ENCODE measurements at places on chromosomes 1 and 21. TPM values are rescaled to one million over a fixed set of nuclear protein-coding genes. Genes with fewer than 3 reads are reported as not detected.

- no peak for DNase-seq
Observed at GRCh38 chr21:34574601-34575529, 40.0 kb downstream of the RCAN1 start.

DNA sequence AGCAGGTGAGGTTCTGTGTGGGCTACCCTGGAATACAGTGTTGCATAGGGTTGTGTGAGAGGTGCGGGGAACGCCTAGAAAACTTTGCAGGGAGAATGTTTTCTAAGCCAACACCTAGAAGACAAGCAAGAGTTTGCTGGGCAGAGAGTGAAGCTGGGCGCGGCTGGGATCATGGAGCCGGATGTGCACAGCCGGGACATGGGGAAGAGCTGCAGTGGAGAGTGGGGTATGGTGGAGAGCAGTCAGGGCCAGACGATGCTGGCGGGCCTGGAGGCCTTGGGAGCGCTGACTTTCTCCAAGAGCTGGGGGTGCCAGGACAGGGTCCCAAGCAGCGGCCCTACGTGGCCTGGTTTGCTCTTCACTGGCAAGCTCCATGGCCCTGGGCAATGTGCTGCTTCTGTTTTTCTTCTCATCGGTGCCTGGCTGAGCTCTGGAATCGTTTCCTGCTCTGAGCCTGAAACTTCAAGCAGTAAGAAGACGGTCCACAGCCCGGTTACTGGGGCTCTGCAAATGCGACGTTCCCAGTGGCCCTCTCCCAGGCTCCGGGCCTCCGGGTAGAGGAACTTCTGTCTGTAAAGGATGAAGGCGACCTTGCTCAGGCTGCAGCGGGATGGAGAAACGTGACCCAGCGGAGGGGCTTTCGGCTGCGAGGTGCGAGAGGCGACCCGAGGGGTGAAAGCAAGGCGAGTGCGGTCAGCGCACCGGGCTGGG, 51.9 kb upstream of the CD34 start:
- DNase-seq: peak; percentile 88

- no peak for DNase-seq
Observed at GRCh38 chr1:56472860-56473259, 106.5 kb downstream of the PLPP3 start.

GRCh38 chr1:41391834-41392527, 30.7 kb downstream of the FOXO6 start:
- DNase-seq: no peak

DNA sequence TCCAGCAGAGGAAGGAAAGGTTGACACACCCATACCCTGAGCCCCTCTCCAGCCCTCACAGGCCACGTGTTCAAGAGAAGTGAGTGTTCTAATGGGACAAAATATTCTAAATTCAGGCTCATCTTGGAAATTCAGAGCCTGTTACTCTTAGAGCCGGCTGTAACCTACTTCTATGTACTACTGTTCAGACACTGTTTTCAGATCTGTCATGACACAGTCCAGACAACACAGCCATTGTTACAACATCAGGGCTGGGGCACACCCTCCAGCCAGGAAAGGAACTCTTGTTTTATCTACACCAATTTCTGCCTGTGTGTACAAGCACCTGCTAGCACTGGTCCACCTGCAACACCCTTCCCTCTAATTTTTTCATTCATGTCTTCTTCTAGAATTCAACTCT, 145.4 kb upstream of the C8B start:
- DNase-seq: no peak

GRCh38 chr1:227786673-227787512, 28.6 kb upstream of the PRSS38 start:
- DNase-seq: peak; percentile 78

DNA sequence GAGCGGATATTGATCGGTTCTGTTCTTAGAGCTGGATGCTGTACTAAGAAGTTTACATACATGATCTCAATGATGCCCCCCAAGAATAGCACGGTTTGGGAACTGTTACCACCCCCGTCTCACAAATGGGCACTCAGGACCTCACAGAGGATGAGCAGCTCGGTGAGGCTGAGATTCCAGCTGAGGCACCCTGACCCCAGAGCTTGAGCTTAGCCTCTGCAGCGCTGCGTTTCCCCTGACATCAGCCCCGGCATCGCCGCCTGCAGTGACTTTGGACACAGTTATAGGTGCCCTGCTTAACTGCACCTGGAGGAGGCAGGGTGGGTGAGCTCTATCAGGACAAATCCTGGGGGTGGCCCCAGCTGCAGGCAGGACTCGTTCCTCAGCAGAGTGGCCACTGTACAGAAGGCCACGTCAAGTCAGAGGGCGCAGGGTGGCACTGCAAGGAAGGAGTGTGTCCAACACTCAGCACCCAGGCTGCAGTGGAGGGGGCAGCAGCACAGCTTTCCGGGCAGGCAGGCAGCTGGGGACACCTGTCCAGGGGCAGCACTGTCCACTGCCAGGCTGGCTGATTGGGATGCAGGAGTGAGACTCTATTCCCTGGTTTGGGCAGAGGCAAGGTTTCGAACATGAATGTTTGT, 65.8 kb upstream of the ABCG1 start:
- DNase-seq: peak; percentile 70

DNA sequence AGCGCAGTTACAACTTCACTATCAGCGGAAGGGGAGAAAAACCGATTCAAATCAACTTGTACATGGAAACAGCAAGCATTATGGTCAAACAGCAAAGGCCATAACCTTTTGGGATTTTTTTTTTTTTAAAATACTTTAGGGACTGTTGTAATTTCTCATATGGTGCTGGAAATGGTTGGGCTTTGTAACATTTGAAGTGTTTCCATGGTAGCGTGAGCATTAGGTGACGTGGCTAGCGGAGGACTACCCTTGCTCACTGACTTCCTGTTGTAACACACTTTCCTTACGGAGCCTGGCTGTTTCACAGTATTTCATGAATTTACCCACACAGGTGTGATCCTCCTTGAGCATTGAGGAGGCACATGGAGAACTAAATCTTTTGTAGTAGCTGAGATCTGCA, 269.5 kb downstream of the TM2D1 start:
- no peak for DNase-seq

DNA sequence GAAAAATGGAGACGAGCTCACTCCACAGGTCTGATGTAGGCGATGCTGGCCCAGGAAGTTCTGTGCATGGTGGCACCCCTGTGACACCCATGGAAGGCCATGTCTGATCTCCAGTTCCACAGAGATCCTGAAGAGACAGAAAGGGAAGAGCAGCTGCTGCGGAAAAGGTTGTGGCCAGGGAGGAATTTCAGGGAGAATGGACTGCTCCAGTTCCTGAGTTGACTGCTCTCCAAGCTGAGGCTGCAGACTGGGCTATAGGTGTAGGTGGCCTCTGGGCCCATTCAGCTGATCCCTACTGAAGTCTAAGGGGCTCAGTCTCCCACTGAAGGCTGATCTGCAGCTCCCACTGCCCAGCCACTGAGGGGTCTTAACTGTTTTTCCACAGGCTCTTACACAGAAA, 89.2 kb downstream of the ETS2 start:
- no peak for DNase-seq

DNA sequence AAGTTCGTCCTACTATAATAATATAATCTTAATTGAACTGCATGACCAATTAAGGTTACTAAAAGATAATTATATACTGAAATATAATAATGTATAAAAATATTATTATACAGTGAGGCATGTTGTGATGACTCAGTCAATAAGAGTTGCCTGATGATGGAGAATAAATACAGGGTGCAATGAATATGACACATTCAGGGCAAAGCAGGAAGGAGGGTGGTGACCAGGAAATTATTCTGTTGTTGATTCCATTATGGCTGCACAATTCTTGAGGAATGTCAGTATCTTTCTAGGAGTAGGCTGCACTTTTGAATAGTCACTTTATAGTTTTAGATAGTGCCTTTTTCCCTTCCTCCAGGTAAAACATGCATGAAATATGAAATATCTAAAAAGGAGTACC, 46.4 kb upstream of the RGS21 start:
- DNase-seq: no peak

GRCh38 chr21:36828891-36829515, 130.1 kb downstream of the SIM2 start:
- DNase-seq: no peak

DNA sequence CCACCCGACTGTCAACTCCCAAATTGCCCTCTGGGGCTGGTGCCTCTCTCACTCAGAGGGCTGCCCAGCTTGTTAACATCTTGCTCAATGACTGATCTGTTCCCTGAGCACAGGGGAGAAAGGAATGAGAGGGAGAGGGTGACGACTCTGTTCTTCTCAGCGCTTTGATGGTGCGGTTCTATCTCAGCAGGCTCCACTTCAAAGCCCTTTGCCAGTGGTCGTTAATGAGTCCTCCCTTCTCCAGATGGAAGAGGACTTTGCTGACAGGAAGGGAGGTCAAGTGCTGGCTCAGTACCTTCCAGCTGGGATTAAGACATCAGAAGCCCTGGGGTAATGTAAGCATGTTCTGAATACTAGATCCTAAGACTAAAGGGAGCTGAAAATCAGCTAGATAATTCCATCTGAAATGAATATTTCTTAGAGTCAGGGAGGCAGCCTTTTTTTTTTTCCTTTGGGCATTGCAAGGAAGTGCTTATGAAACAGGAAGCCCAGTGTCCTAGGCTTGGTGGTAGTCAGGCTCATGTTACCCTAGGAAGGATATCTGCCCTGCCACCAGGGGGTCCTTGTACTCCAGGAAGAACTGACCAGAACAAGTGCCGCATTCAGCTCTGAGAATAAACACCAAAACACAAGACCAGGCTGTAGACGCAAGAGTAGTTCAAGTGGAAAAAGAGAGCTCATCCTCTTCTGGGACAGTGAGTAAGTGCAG, 4.7 kb downstream of the FMOD start:
- DNase-seq: no peak

GRCh38 chr1:238639861-238640260, 746.5 kb upstream of the CHRM3 start:
- DNase-seq: no peak

Gene C1orf115
- total RNA-seq: 10.0 TPM

Gene MPL
- not detected for total RNA-seq

Gene WDR26
- 122 TPM for total RNA-seq

Gene KIF14
- total RNA-seq: 0.72 TPM

Gene CYYR1
- total RNA-seq: 3.6 TPM
